Activated CD4-positive, alpha-beta T cell treated with anti-CD3 and anti-CD28 coated beads, Interleukin-2, amount 10 ng/mL, durations not matched to agents 7 days and 5 days (primary cell): ENCODE measurements at places on chromosomes 13 and 19. TPM values are rescaled to one million over a fixed set of nuclear protein-coding genes. Genes with fewer than 3 reads are reported as not detected.

AP1M2 gene
- not detected for total RNA-seq

VSIG10L gene
- 0.99 TPM for total RNA-seq

TSHZ3 gene
- total RNA-seq: 1.7 TPM

KASH5 gene
- total RNA-seq: 0.45 TPM

NXNL1 gene
- total RNA-seq: not detected

CCDC97 gene
- 51.7 TPM for total RNA-seq

ZNF560 gene
- total RNA-seq: not detected

ZNF285 gene
- total RNA-seq: 2.2 TPM

PTH2 gene
- total RNA-seq: 1.2 TPM

ANKRD24 gene
- 0.72 TPM for total RNA-seq

KLK2 gene
- not detected for total RNA-seq

PPM1N gene
- total RNA-seq: 1.1 TPM

KL gene
- 0.27 TPM for total RNA-seq

NCR1 gene
- total RNA-seq: not detected

ZNF552 gene
- 10.0 TPM for total RNA-seq

METTL21C gene
- total RNA-seq: not detected

ENOX1 gene
- total RNA-seq: 0.07 TPM

ADGRE2 gene
- 0.42 TPM for total RNA-seq

HIPK4 gene
- total RNA-seq: not detected

PSG7 gene
- not detected for total RNA-seq

PNMA8C gene
- not detected for total RNA-seq

CYP2A7 gene
- total RNA-seq: not detected

ZNF579 gene
- 8.0 TPM for total RNA-seq

IGFL1 gene
- not detected for total RNA-seq

MUC16 gene
- not detected for total RNA-seq

INSR gene
- total RNA-seq: 2.5 TPM

MTMR6 gene
- 20.9 TPM for total RNA-seq

DMAC2 gene
- total RNA-seq: 48.9 TPM

ZNF729 gene
- not detected for total RNA-seq

ITGBL1 gene
- total RNA-seq: not detected

SPC24 gene
- total RNA-seq: 97.3 TPM

NCAN gene
- not detected for total RNA-seq

TEX29 gene
- total RNA-seq: 0.83 TPM

ZNF98 gene
- total RNA-seq: 0.10 TPM

ATP4A gene
- not detected for total RNA-seq

NLRP5 gene
- not detected for total RNA-seq

A1BG gene
- total RNA-seq: 4.5 TPM

PSPN gene
- 2.4 TPM for total RNA-seq

B3GNT8 gene
- total RNA-seq: 2.1 TPM

ICAM4 gene
- total RNA-seq: 1.8 TPM

ZNF835 gene
- total RNA-seq: 1.4 TPM

CCDC194 gene
- 4.2 TPM for total RNA-seq

TSKS gene
- 4.5 TPM for total RNA-seq

TMC4 gene
- total RNA-seq: 4.6 TPM

SIAH3 gene
- 0.08 TPM for total RNA-seq

CD37 gene
- 268 TPM for total RNA-seq

CD177 gene
- total RNA-seq: not detected

SCEL gene
- total RNA-seq: not detected

SWSAP1 gene
- total RNA-seq: 2.9 TPM

LRRC8E gene
- not detected for total RNA-seq

KLHL26 gene
- 10.0 TPM for total RNA-seq

GFY gene
- not detected for total RNA-seq

ATP8B3 gene
- total RNA-seq: 22.2 TPM

KLF12 gene
- 44.3 TPM for total RNA-seq

CPT1C gene
- 0.79 TPM for total RNA-seq

MYH14 gene
- not detected for total RNA-seq

C13orf42 gene
- total RNA-seq: not detected

TGFBR3L gene
- total RNA-seq: 0.79 TPM

PSG11 gene
- total RNA-seq: not detected
